GM18507 (cell line): ENCODE measurements at places on chromosomes 1 and 21.
A peak's percentile ranks its signal among the peaks of the same experiment; 100 is the strongest.

GRCh38 chr21:17388226-17388625 is 124.6 kb upstream of the CXADR start:
- no peak for DNase-seq

DNA sequence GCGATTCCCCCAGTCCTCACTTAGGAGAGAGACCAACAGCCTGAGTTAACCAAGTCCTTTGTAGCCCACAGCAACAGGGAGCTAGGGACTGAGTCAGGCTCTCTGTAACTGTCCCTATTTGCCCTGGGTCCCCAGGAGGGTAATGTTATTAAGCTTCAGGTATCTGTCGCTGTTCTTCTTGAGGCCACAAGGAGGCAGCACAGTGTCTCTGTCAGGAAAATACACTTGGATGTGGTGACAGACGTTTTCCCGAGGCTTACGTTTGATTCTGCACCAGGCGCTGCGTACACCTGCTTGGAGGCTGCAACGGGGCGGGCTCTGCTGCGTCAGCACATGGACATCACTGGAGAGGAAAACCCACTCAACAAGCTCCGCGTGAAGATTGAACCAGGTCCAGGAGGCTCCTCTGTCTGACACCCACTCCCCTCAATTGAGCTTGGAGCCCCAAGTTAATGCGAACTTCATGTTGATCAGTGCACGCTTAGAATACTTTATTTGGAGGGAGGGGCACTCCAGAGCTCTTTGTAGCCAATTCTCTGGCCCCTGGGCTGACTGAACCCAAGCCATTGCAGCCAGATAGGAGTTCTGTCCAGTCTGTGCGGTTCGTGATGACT is 10.7 kb upstream of the ELF3 start:
- peak; percentile 25 for DNase-seq

DNA sequence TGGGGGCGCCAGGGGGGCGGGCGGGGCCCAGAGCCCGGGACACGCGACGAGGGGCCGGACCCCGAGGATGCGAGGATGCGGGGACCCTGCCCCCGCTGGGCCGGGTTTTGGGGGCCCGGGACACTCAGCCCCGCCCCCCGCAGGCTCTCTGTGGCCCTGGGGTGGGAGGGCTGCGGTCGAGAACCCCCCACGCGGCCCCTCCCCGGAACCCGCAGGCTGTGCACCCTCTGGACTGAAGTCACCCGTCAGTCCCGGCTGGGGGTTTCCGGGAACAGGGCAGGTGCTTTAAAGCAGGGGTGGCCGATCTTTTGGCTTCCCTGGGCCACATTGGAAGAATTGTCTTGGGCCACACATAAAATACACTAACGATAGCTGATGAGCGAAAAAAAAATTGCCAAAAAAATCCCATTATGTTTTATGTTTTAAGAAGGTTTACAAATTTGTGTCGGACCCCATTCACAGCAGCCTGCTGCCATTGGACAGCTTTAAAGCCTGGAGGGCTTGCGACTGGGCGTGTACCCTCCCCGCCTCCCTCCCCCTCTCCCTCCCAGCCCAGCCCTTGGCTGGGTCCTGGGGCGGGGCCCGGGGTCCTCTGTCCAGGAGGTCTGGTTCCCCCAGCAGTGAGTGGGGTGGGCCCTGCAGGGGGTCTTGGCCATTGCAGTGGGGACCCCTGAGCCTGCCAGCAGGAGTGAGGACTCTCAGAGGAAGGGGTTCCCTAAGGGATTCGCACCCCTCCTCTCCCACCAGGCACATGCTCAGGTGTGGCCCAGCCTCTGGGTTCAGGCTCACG is 21.6 kb upstream of the C1orf159 start:
- peak; percentile 71 for DNase-seq

DNA sequence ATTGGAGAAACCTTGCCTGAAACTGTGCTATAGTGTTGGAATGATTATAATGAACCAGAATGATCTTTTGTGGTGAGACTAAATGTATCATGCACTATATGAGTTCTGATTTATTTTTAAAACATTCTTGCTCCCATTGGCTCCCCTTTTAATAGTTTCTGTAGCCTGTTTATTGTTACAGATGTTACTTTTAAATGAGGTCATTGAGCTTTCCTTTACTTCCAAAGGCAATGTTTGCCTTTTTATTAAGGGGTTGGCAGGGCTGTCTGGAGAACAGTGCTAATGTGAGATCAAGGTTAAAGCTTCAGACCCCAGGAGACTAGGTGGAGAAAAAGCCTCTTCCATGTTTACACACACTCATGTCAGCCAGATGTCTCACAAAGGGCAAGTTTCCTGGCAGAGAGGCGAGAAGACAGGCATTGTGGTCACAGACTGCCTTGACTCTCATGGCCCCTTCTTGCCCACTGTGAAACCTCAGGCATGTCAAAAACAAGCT is 120.6 kb upstream of the RAVER2 start:
- no peak for DNase-seq

- no peak for DNase-seq
Observed at GRCh38 chr1:216830424-216831210, 107.4 kb upstream of the ESRRG start.

DNA sequence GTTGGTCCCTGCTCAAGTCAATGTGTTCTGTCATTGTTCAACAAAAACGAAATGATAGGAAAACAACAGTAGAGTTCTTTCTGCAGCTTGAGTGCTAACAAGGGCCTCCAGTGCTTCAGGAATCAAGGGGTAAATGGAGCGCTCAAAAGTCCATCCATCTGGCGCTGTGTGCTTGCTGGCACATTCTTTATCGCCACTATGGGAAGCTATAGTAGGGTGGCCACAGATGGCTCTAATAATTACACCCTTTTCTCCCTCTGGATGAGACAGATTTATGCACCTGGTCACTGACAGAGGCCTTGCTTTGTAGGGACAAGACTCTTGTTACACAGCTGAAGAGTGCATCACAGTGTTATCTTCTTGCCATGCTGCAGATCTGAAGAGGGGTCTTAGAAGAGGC is 136.0 kb downstream of the GDAP2 start:
- DNase-seq, result no peak

DNA sequence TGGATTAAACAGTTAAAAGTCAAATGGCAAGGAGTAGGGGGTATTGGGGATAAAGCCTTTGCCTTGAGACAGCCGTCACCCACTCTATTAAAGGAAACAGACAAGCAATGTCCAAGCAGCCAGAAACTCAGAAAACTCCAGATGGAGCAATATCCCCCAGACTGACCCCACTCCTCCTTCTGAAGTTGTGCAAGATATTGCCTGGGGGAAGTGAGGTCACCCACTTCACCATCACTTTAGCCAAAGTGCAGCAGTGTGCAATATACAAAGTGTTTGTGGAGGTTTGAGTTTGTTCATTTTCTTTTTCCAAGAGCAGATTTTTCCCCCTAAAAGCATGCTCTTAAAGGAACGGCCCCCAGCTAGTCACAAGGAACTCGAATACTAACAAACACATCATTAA is 125.1 kb downstream of the ETS2 start:
- no peak for DNase-seq

GRCh38 chr1:167676916-167677848 is 44.6 kb upstream of the MPZL1 start:
- no peak for DNase-seq

DNA sequence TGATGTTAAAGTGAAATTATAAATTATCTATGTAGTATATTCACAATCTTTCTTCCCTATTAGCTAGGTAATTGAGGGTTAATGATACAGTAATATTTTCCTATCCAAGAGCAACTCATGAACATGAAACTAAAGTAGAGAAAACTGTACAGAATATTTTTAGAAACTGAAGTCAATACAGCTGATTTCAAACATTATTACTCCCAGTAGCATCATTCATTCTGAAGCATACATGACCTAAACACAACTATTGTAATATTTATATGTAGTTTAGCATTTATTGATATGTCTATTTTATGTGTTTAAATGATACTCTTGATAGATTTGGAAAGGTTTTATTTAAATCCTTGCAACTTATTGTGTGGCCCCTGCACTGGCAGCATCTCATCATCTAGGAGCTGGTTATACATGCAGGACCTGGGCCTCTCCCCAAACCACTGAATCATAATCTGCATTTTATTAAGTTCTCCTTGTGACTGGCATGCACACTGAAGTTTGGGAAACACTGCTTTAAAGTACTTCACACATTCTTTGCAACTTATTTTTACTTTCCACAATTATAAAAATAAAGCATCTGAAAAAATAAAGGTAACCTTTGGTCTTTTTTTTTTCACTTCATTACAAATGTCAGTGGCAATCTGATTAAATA is 199.9 kb downstream of the LRRC40 start:
- DNase-seq, result no peak

GRCh38 chr1:160374306-160375110 is 7.6 kb downstream of the NHLH1 start:
- DNase-seq, result no peak

DNA sequence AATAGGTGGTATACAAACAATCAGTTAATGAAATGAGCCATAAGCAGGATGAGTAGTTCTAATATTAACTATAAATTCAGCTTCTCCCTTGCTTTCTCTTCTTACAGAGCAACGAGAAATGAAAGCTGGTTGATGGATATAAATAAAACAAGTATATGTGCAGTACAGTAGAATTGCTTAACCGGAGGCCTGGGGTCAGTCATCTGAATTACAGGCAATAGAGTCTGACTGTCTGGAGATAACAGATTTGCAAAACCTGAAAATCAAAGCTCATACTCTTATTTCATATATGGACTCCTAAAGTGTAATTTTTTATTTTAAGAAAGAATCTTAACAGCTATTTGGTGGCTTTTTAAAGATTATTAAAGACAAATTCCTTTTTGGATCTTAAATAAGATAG is 43.1 kb upstream of the SGIP1 start:
- DNase-seq, result no peak

GRCh38 chr1:71717186-71717585 is 565.2 kb downstream of the NEGR1 start:
- no peak for DNase-seq

DNA sequence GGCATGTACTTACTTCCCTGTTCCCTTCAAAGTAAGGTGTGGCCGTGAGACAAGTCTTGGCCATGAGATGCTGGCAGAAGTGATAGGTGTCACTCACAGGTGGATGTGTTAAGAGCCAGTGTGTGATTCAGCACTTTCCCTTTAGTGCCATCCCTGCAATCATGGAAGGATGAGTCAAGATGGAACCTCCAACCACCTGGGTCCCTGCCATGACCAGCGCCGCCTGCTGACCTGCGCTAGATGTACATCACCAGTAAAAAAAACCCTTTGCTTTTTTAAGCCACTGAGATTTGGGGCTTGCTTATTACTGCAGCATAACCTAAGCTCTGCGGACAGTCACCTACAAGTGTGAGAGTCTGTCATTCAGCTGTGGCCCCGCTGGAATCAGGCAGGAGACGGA is 71.7 kb downstream of the TOMM20 start:
- DNase-seq, result no peak

- DNase-seq, result no peak
Observed at GRCh38 chr1:212401838-212402582, 12.7 kb downstream of the PACC1 start.

DNA sequence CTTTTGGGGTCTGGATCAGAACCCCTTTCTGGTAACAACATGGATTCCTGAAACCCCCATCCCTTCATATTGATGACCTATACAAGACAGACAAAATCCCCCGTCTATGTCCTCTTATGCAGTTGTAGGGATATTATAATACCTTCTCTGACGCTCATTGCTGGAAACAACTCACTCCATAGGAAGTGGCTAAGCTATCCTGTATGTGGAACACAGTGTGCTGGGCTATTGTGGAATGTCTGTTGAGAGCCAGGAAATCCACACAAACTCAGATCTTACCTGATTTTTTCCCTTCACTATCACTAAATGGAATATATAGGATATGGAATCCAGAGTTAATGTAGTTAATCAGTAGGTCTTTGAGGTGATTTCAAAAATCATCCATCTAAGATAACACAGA is 17.7 kb upstream of the PIK3R3 start:
- DNase-seq, result no peak

DNA sequence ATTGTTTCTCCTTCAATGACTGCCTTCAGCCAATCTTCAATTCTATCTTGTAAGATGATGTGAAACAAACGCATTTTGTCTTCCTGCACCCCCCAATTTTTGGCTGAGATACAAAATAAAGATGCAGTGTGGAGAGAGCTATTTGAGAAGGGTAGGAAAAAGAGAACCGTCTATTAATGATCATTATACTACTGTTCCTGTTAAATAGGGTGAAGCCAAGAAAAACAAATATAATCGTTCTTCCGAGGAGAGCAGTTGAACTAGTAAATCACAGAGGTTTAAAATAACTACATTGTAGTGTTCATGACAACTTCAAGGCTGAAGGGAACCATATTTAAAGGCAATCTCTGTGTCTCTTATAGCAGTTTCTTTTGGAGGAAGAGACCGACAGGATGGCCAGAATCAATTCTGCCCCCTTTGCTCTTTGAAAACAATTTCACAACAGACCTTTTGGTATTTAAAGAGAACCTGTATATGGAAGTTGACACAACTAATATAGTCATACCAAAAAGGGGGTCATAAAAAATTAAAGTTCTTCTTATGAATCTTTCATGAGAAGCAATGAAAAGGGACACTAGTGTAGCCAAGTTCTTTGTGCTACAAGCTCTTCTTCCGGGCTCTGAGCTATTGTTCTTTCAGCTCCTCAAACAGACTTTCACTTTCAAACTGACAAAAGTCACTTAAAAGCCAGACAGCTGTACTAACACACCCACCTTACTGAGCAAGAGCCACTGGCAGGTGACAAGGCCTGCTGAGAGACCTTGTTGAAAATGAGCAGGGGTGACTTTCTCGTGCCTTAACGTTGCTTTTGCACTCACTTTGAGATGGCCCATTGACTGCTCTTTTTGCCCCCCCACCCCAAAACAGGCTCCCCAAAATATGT is 30.9 kb downstream of the PROX1 start:
- DNase-seq, result peak; percentile 15

DNA sequence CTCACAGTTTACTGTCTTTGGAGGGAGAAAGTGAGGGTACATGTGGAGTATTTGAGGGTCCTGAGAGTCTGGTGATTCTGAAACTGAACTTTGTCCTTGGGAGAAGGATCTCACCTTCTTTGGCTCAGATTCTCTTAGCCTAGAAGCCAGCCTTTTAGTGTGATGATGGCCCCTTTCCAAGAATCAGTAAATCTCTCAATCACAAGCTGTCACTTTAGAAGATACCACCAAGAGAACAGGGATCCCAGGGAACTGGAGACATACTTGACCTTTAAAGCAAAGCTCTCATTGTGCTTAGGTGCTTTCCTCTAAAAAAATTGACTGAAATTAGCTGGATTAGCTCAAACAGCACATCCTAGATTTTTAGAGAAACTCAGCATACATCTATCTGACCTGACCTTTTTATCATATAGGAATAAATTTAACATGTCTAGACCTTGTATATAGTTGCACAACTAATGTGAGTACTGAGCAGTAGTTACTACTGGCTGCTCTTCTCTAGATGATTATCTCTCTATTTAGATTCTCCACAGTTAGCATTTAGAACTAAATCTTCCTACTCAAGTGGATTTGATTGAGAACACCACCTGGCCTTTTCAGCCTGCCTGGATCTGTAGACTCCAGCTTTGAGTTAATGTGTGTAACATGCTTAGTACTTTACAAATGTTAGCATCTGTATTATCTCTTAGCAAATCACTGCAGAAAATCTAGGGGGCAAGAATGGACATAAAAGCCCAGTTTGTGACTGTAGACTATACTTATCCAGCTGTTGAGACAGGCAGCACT is 157.7 kb downstream of the MAST2 start:
- no peak for DNase-seq

GRCh38 chr21:44062380-44062779 is 44.8 kb upstream of the PWP2 start:
- DNase-seq, result no peak

- no peak for DNase-seq
Observed at GRCh38 chr1:35564884-35565741, 7.5 kb downstream of the NCDN start.
